Ovary (tissue), 10 donors: ENCODE measurements at places on chromosomes 6 and 20.

GRCh38 chr6:14706378-14706929 lies 539.4 kb upstream of the JARID2 start:
- DNase-seq: peak; percentile 63

GRCh38 chr20:50484271-50484976 lies 25.8 kb upstream of the PTPN1 start:
- no peak for DNase-seq

DNA sequence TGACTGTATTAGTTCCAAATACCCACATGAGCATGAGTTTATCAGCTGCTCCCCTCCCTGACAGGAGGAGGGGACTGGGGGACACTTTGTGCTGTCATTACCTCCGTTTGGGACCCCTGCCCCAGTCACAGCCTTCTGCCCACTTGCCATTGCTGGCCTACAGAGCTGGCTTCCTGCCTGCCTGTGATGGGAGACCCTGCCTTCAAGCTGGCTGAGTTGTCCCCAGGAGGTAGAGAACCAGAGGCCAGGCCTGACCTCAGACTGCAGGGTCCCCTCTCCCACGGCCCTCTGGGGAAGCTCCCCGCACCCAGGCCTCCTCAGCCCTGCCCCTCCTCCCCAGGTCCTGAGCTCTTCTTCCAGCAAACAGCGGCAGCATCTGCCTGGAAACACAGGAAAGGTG lies 105.5 kb downstream of the JPH2 start:
- no peak for DNase-seq

- DNase-seq: no peak
Observed at GRCh38 chr6:116251568-116252384, 2.1 kb downstream of the TSPYL4 start.

GRCh38 chr6:20909621-20910020 lies 375.4 kb downstream of the CDKAL1 start:
- DNase-seq: no peak

GRCh38 chr6:14423330-14423729 lies 305.8 kb downstream of the CD83 start:
- no peak for DNase-seq

GRCh38 chr6:44702292-44702691 lies 314.8 kb downstream of the CDC5L start:
- DNase-seq: no peak

DNA sequence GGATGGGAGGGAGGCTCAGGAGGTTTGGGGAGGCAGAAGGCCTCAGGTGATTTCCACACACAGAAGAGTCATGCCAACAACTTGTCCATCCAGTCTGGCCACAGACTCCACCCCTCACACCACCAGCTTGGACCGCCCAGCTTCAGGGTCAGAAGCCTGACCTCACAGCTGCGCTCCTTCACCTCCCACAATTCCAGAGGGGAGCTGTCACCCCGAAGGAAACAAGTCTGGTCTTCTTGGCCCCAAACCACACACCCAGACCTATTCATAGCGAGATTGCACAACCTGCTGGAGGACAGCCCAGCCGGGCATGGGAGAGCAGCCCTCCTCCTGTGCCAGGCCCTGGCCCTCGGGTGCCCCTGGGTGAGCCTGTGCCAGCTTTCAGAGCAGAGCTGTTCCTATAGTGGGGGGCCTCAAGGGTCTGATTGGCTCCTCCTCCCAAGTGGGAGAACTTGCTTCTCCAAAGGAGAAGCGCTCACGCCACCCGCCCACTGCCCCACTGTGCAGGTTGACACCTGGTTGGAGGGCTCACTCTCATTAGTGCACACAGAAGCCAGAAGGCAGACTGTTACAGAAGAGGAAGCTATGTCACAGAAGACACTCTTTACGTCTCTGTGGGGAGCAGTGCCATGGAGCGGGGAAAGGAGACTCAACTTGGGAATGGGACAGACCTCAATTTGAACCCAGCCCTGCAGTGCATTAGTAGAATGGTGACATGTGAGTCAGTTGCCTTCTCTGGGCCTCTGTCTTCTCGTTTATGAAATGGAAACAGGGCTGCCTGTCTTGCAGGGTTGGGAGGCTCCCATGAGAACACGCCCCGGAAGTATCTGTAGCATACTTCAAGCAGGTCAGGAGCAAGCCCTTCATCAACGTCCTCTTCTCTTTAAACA lies 128.8 kb downstream of the FOXO3 start:
- DNase-seq: peak; percentile 85

DNA sequence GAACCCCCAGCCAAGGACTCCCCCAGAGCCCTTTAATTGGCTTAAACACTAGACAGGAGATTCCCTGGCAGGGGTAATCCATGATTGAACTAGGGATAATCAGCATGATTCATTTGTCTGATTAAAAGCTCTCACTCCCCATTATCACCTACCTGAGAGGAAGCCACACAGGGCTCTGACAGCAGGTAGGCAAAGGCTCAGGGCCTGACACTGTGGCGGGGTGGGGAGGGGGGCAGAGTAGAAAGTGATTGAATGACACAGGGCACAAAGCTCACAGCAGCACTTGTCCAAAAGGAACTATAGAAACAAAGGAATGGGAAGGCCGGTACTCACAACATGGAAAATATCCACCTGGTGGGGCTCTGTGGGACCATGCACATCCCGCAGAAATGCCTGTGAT lies 231.6 kb downstream of the MAFB start:
- no peak for DNase-seq

DNA sequence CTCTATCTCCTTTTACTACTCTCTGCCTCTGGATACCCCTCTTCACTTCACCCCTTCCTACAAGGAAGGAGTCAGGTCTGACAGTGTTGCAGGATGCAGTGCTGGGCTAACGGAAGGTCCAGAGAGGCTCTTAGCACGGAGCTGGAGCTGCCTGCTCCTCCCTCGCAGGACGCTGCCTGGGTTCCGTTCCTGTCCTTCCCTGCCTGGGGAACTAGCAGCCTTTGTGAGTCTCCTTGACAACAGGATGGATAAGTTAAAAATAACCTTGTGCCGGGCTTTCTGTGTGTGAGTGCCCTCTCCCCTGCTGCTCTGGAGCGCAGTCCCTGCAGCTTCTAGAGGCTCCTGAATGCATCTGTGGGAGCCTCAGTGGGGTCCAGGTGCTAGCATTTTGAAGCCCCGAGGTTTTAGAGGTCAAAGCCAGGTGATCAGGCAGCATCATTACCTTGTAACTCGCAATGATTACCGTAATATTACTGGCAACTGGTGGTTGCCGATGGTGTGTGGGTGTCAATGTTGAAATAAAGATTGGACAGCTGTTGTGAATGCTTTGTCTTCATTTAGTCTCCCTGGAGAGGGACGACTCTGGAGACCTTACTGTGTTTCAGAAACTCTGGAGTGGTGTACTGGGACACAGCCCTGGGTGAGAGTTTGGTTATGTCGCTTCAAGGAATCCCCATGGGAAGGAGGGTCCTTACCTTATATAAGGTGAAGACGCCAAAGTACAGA lies 44.4 kb downstream of the CDS2 start:
- peak; percentile 46 for DNase-seq

DNA sequence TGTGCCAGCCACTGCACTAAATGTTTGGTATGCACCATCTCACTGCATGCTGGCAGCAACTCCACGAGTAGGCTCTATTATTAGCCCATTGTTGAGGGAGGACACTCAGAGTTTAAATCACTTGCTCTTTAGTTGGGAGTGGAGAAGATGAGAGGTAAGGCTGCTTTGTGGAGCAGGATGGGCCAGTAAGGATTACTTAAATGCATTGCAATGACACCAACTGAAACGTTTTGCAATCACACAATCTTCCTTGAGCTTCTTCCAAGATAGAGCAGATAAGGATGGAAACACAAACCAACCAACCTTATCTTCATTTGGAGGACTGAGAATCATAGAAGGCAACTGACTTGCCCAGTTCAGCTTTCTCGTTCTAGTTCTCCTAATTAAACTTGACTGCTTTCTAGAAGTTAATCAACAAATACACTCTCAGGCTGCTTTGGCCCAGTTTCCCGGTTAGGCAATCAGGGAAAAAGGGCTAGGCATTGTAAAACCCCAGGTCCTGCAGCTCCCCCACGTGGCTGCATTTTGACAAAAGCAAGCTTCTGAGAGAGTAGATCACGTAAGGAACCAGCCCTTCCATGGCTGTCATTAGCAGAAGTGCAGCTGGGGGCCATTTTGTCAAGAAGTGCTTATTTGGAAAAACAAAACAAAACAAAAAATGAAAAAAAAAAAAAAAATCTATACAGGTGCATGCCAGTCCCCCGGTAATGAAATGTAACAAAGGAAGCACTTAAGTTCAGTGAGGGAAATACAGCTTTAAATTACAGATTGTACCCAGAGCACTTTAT lies 130.6 kb downstream of the BCAS1 start:
- peak; percentile 91 for DNase-seq

GRCh38 chr20:55934146-55934545 lies 71.2 kb downstream of the CBLN4 start:
- no peak for DNase-seq

- peak; percentile 57 for DNase-seq
Observed at GRCh38 chr20:10524034-10524476, 89.0 kb downstream of the SLX4IP start.

GRCh38 chr20:10863337-10864060 lies 189.7 kb upstream of the JAG1 start:
- no peak for DNase-seq

DNA sequence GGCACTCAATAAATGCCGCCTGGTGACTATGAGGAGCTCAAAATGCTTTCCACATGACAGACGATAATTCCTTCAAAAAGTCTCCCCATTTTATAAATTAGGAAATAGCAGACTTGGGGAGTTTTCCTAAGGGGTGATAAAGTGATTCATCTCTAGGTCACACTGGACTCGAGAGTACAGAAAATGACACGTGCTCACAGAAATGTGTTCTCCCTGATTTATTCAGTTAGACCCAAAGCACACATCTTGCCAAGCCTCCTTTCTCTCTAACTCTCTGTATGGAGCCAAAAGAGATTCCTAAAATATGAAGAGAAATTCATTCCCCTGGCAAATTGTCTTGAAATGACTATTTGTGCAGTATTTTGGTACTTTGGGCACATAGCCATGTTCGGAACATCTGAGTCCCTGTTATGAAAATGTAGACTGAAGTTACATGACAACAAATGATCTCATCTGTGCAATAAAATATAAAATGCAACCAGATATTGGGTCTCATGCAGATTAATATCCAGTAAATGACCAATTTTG lies 381.1 kb downstream of the TFAP2B start:
- no peak for DNase-seq

DNA sequence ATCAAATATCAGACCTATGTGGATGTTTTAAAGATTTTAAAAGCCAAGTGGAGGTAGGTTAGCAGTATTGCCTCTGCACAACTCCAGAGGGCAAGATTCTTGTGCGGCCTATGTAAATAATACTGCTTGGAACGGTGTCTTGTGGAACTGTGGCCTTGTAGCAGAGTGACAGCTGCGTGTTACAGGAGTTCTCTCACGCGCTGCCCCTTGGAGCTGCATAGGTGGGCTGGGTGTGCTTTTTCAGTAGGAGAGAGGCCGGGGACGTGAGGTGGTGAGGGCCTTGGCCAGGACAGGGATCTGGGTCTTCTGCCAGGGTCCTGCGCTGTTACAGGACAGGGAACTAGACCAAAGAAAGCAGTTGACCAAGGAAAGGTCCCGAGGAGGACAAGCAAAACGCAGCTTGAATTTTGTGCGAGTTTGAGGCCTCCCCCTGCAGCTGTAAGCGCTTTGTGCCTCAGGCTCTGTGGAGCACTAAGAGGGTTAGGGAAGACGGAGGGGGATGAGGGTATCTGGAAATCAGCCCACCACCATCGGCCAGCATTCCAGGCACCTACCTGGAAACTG lies 1.5 kb downstream of the TMEM181 start:
- DNase-seq: no peak

- DNase-seq: no peak
Observed at GRCh38 chr6:118768904-118769325, 117.5 kb upstream of the CEP85L start.

GRCh38 chr6:28974505-28974904 lies 30.6 kb downstream of the ZNF311 start:
- no peak for DNase-seq

- DNase-seq: no peak
Observed at GRCh38 chr20:33993576-33994221, at the start of gene RALY. Gene RALY, plus strand, starts transcription at chr20:33993911. Its CDS starts 78,164 bp downstream, at chr20:34072075.

GRCh38 chr6:163314791-163315470 lies 99.6 kb upstream of the QKI start:
- DNase-seq: no peak

- no peak for DNase-seq
Observed at GRCh38 chr6:138258197-138258596, 39.9 kb upstream of the PBOV1 start.

- DNase-seq: no peak
Observed at GRCh38 chr6:11207199-11207968, 25.1 kb downstream of the NEDD9 start.

DNA sequence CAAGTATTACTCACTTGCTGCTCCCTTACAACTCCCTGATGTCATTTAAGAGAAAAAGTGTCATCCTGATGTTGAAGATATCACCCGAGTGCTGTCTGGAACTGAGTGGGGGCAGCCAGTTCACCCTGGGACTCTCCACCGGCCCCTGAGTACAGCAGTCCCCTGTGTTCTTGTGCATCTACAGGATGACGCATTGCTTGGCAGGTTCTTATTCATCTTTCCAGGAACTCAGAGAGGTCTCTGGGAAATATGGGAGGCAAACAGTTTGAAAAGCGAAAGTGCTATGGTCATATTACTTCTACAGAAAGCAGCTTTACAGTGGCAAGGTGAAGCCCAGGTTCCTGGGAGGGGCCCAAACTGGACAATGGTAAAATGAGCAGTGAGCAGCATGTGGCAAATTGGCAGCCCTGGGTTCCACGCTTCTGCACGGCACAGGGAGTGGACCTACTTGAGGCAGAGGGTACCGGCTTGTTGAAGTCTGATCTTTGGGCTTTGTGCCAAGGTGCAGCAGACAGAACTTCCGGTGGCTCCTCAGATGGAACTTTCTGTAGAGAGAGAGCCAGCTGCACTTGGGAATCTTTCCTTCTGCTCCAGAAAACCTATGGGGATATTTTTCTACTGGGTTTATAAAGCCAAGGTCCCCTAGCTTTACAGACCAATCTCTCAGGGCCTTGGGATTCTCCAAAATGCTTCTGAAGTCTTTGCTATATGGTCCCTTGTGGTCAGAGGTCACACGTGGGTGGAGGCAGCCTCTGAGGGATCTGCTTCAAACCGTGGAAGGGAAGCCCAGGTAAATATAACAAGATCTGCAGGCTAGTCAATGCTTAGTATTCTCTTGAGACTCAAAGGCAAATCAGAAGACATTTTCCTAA lies 128.3 kb downstream of the MAP3K7 start:
- no peak for DNase-seq

- DNase-seq: no peak
Observed at GRCh38 chr20:52864916-52865605, 107.1 kb upstream of the TSHZ2 start.

DNA sequence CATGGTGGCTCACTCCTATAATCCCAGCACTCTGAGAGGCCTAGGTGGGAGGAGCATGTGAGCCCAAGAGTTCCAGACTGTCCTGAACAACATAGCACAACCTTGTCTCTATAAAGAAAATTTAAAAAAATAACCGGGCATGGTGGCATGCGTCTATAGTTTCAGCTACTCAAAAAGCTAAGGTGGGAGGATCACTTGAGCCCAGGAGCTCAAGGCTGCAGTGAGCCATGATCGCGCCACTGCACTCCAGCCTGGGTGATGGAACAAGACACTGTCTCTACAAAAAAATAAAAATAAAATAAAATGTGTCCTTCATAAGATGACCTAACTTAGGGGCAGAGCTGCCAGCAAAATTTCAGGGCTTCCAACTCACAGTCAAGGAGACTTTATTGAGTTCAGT lies 12.6 kb downstream of the ID4 start:
- no peak for DNase-seq
